ENCODE measurements at places on chromosomes 2 and 18.

DNA sequence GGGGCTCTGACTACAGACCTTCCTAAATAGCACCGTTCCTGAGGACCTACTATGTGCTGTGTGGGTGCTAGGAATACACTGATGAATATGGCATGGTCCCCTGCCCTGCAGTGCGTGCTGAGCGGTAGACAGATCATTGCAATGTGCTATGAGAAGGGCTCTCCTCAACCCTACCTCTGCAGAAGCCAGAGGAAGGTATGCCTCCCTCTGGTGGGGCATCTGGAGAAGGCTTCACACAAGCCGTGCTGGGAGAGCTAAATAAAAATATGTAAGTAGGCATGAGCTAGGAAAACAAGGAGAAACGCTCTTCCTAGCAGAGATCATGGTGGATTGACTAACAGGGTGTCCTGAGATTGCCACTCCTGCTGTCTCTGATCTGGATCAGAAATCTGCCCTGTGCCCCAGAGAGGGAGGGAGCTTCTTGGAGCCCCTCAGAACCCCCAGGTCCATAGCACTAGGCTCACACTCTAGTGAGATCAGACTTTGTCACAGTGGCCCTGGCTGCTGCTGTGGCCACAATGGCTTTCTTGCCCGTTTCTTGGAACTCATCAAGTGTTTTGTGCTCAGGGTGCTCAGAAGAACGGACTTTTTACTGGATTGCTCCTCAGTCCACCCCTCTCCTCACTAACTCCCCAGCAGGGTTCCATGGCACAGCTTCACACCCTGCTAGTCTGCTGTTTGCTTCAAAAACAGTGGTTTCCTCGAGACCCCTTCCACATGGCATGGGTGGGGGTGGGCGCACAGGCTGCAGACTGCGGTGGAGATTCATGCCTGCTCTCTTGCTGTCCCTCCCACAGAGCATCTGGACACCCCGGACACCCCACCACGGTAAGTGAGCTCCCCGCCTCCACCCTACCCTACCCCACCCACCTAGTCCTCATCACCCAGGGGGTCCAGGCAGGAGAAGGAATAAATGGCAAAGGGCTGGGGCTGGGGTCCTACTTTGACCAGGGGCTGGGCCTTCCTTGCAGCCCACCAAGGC, 14.2 kb downstream of the SIGLEC15 start:
- DNase-seq = peak; percentile 70

DNA sequence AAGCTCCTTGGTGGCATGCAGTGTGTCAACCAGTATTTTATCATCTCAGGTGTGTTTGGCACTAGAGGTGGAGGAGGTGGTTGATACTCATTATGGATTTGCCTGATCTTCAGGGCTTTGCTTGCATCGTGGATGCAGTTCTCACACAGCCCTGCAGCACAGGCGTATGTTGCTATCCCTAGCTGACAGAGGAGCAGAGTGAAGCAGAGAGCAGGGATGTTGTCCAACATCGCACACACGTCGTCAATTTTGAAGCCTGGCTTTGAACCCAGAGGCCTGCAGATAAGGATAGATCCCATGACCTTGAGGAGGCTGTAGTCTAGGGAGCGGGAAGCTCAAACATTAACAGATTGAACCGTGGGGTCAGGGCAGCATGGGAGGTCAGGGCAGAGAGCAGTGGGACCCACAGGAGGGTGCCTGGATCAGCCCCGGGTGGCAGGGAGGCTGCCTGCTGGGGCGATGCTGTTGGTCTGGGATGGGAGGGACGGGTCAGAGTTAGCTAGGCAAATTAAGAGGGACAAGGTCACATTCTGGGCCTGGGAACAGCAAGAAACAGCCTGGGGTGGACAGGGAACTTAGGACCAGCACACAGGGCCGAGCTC, 4.2 kb downstream of the RNF144A start:
- DNase-seq = no peak

DNA sequence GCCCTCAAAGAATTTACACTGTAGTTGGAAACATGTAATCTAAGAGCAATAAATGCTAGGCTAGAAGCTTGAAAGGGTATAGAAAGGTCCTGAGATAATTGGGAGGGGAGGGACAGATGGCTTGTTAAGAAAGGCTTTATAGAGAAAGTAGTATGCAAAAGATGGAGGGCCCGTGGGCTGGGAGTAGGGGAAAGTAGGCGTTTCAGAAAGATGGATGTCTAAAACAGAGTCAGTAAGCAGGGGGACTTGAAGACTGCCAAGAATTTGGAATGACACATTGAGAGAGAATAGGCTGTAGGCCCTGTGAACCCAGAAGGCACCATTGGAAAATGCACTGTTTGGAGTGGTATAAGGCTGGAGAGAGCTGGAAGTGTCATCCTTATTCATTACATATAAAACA, 822 bp downstream of the PSMG2 start:
- peak; percentile 21 for DNase-seq

DNA sequence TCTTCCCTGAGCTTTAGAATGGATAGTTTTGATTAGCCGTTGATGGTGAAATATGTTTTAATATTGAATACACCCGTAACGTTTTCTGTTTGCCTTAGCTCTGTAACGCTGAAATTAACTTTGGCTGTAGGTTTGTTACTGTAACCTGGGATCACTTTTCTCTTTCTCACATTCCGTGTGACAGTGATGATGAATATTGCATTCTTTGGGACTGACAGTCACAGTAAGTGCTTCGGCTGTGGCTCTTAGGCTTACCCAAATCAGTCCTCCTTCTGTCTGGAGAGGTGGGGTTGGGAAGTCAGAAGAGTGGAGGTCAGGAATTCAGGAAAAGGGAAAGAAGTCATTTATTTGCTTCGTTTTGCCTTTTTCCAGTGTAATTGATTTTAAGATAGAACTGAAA, 18.0 kb downstream of the RMC1 start:
- no peak for DNase-seq

DNA sequence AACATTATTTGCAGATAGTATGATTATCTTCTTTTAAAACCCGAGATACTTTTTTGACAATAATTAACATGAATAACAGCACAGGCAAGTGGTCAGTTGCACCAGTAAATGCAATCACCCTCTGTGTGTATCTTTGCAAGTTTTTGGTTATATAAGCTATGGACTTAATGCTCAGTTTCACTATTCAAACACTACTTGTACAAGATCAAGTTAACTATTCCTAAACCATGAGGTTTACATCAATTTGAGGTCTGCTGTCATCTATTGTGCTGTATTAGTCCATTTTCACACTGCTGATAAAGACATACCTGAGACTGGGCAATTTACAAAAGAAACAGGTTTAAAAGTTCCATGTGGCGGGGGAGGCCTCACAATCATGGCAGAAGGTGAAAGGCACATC, 323.2 kb downstream of the NR4A2 start:
- no peak for DNase-seq

DNA sequence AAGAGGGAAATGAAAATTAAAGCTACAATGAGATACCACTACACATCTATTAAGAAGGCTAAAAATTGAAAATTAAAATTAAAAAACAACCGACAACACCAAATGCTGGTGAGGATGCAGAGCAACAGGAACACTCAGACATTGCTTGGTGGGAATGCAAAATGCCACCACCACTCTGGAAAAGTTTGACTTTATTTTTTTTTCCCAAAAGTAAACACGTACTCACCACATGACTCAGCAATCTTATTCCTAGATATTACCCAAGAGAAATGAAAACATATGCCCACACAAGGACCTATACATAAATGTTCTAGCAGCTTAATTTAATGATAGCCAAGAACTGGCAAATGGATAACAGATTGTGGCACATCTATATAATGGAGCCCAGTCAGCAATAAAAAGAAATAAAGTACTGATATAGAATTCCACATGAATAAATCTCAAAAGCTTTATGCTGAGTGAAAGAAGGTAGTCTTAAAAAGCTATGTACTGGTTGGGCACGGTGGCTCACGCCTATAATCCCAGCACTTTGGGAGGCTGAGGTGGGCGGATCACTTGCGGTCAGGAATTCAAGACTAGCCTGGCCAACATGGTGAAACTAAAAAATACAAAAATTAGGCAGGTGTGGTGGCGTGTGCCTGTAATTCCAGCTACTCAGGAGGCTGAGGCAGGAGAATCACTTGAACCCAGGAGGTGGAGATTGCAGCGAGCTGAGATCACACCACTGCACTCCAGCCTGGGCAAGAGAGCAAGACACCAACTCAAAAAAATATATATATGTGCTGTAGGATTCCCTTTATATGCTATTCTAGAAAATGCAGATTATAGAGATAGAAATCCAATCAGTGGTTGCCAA, 4.2 kb upstream of the PROC start:
- no peak for DNase-seq

DNA sequence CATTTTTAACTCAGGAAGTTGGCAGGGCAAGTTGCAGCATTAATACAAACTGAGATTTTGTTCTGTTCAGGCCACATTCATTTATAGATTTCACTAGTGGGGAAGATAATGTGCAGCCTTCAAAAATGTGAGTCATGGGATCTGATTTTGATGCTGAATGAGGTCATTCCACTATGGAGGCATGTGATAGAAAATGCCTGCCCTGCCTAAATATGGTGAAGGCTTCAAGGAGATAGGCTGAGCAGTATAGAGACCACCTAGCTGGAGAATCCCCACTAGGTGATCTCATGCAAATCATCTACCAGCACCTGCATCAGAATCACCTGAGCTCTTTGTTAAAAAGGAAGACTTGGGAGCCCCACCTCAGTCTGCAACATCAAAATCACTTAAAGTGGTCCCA, 43.7 kb downstream of the PAX3 start:
- no peak for DNase-seq

DNA sequence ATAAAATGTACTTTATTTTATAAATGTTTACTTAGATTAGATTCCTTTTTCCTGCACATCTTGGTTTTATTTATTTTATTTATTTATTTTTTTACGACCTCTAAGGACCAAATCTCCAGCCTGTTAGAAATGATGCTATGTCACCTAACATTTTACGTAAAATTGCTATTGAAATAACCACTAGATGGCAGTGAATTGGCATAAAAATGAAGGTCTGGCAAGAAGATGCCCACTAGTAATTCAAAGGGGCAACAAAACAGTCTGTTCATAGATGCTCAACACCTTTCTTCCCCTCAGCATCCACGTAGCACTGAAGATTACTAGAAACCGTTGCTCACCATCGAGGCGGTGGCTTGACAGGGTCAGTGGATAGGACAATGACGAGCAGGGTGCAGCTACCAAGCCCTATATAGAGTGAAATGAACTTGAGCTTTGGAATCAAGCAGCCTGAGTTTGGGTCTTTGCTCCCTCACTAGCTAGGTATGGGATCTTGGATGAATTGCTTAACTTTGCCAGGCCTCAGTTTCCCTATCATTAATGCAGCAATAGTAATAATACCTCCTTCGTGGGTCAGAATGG, 128.7 kb upstream of the L3MBTL4 start:
- peak; percentile 62 for DNase-seq

DNA sequence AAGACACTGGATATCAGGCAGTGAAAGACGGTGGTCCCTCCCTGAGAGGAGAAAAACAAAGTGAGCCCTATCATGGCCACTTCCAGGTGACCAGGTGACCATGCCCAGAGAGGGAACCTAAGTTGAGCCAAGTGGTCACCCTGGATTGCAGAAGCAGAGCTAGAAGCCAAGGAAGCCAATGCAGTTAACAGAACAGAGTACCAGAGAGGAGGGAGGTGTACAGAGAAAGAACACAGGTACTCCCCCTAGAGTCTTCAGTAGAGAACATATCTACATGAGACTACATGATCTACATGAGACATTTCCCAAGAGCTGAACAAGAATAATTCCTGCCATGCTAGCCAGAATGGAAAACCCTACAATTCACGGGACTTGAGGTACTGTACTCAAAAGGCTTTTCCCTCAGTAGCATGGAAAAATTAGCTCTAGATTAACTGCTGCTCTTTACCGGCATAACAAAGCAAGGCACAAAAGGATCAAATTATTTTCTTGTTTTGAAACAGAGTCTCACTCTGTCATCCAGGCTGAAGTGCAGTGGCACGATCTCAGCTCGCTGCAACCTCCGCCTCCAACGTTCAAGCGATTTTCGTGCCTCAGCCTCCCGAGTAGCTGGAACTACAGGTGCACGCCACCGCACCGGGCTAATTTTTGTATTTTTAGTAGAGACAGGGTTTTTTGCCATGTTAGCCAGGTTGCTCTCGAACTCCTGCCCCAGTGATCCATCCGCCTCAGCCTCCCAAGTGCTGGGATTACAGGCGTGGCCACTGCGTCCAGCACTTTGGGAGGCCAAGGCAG, 23.5 kb downstream of the ROCK2 start:
- DNase-seq = no peak

- DNase-seq = no peak
Measured at GRCh38 chr2:38442643-38443541, 65.8 kb upstream of the ATL2 start.

- DNase-seq = no peak
Measured at GRCh38 chr2:201183365-201183727, 405 bp downstream of the CASP10 start.

DNA sequence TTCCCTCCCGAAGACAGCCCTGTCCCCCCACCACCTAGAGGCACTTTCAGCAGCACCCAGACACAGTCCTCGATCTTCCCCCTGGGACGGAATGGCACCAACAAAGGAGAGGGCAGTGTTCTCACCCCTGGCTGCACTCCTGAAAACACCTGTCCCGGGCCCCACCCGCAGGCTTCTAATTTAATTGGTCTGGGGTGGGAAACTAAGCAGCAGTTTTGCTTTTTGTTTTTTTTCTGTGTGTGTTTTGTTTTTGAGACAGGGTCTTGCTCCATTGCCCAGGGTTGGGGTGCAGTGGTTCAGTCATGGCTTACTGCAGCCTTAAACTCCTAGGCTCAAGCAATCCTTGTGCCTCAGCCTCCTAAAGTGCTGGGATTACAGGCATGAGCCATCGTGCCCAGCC, 38.4 kb upstream of the REL start:
- DNase-seq = no peak

- DNase-seq = no peak
Measured at GRCh38 chr2:43219383-43220228, 6.8 kb downstream of the ZFP36L2 start.

DNA sequence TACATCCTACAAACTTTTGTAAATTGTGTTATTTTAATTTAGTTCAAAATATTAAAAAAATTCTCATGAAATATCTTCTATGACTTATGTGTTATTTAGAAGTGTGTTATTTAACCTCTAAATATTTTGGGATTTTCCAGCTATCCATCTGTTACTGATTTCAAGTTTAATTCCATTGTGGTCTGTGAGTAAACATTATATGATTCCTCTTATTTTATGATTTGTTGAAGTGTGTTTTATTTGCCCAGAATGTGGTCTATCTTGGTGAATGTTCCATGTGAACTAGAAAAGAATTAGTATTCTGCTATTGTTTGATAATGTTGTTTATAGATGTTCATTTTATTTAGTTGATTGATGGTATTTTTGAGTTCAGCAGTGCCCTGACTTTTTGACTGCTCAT, 136.0 kb downstream of the ZNF804A start:
- no peak for DNase-seq

DNA sequence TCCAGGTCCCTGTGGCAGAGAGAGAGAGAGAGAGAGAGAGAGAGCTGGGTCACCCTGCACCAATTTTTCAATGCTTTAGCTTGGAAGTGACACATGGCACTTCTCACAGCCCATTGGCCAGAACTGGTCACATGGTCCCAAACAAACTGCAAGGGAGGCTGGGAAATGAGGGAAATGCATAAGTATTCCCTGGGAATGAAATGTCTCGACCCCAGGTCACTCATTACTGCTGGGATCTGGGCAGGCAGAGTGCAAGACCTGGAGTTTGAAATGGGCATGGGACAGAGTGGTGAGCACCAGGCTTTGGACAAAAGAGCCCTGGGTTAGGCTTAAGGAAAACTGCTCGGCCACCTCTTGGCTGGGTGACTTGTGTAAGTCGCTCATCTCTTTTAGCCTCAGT, 37.0 kb downstream of the SMAD7 start:
- DNase-seq = no peak

GRCh38 chr2:141260911-141261310, 869.9 kb downstream of the LRP1B start:
- no peak for DNase-seq
